ENCODE measurements at places on chromosomes 2 and 18. TPM values are rescaled to one million over a fixed set of nuclear protein-coding genes. Genes with fewer than 3 reads are reported as not detected.

- H3K36me3 ChIP-seq: no peaks in the 10 kb centered on the region
- peaks cover 97% of the 10 kb centered on the region for H3K4me1 ChIP-seq
- DNase-seq: no peak
Measured at GRCh38 chr2:7012141-7012764, 95.0 kb downstream of the RNF144A start.

DNA sequence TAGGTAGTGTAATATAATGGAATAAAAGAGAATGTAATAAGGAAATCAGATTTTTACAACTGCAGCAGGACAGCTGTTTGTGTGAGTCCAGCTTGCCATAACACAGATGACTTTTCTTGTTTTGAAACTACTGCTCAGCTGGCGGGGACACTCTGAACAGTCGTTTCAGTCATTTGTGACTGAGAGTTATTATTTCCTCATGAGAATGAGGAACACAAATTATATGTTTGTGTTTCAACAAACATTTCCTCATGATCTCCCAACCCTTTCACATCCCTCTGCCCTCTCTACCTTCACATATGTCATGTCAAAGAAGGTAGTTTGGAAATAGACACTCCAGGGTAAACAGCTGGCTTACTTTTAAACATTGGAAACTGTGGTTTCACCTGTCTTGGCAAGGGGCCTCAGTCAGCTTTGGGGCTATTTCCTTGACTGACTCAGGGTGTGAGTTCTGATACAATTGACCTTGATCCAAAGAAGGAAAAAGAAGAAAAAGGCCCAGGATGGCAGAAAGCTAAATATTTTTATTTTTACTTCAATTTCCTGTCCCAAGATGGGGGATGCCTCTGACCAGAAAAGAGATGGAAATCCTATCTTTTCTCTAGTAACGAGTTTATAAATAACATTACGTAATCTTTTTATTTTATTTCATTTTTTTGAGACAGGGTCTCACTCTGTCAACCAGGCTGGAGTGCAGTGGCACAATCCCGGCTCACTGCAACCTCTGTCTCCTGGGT lies 593 bp downstream of the SP140L start:
- H3K36me3 ChIP-seq: no peaks in the 10 kb centered on the region
- H3K27ac ChIP-seq: peak overlapping the region; percentile 72
- no peak for DNase-seq
- peaks cover 22% of the 10 kb centered on the region for H3K4me1 ChIP-seq
- H3K27me3 ChIP-seq: no peaks in the 10 kb centered on the region

DNA sequence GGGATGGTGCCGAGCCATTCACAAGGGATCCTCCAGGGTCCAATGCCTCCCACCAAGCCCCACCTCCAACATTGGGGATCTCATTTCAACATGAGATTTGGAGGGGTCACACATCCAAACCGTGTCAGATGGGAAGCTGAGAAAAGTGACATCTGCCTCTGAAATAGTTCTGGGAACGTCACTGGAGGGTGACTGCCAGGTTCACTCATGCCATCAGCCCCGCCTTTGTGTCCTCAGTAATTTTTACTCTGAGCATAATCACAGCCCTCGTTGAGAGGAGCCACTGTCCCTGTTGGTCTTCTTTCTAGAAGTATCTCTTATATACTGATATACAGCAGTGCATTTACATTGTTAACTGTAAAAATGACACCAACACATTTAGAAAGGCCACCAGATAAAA lies 67.4 kb downstream of the KLHL29 start:
- H3K4me1 ChIP-seq: peaks cover 9% of the 10 kb centered on the region
- no peaks in the 10 kb centered on the region for H3K36me3 ChIP-seq
- no peak overlapping the region for H3K27ac ChIP-seq
- DNase-seq: no peak
- H3K27me3 ChIP-seq: no peaks in the 10 kb centered on the region

DNA sequence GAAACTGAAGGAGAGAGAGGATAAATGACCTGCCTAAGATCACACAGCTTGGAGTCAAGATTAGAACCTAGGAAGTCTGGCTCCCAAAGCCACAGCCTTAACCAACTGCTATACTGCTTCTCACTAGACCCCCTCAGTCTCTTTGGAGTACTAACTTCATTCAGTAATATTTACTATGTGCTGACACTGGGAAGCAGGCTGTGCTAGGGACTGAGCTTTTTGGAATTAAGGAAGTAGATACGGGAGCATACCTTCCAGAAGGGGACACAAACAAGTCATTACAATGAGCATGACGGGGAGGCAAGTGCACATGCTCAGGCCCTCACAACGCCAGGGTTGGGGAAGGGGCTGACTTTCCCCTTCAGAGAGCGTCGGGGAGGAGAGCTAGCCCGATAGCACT lies 97.7 kb downstream of the INO80D start:
- no peaks in the 10 kb centered on the region for H3K4me1 ChIP-seq
- H3K36me3 ChIP-seq: no peaks in the 10 kb centered on the region
- H3K27ac ChIP-seq: no peak overlapping the region
- H3K4me3 ChIP-seq: no peak overlapping the region
- H3K27me3 ChIP-seq: no peaks in the 10 kb centered on the region
- DNase-seq: no peak

GRCh38 chr18:39025531-39025930 lies 1459.9 kb upstream of the CELF4 start:
- H3K27me3 ChIP-seq: no peaks in the 10 kb centered on the region
- H3K27ac ChIP-seq: no peak overlapping the region
- no peaks in the 10 kb centered on the region for H3K4me1 ChIP-seq
- H3K36me3 ChIP-seq: no peaks in the 10 kb centered on the region
- no peak for DNase-seq

GRCh38 chr2:109324861-109325260 lies 195.9 kb downstream of the SH3RF3 start:
- H3K36me3 ChIP-seq: no peaks in the 10 kb centered on the region
- peaks cover 67% of the 10 kb centered on the region for H3K4me1 ChIP-seq
- DNase-seq: no peak

GRCh38 chr2:3265981-3266924 lies 111.4 kb downstream of the EIPR1 start:
- H3K4me3 ChIP-seq: no peak overlapping the region
- H3K36me3 ChIP-seq: no peaks in the 10 kb centered on the region
- no peak overlapping the region for H3K27ac ChIP-seq
- H3K27me3 ChIP-seq: no peaks in the 10 kb centered on the region
- no peaks in the 10 kb centered on the region for H3K4me1 ChIP-seq
- peak; percentile 79 for DNase-seq

DNA sequence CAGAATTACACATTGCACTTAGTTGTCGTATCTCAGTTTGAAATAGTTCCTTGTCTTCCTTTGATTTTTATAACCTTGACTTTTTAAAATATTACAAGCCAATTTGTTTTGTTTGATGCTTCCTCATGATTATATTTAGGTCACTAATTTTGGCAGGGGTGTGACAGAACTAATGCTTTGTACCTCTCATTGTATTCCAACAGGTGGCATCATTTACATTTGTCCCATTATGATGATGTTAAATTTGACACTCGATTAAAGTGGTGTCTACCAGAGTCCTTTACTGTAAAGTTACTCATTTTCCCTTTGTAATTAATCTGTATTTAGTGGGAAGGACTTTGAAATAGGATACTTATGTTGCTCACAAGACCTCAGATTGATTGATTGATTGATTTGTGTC lies 21.5 kb upstream of the MFSD2B start:
- H3K36me3 ChIP-seq: peaks cover 15% of the 10 kb centered on the region
- H3K4me3 ChIP-seq: no peak overlapping the region
- no peaks in the 10 kb centered on the region for H3K27me3 ChIP-seq
- no peaks in the 10 kb centered on the region for H3K4me1 ChIP-seq
- no peak overlapping the region for H3K27ac ChIP-seq

LRRTM1 gene
- 0.98 TPM for total RNA-seq

RGPD5 gene
- total RNA-seq: 40.0 TPM

MARCHF4 gene
- not detected for total RNA-seq

CIB4 gene
- not detected for total RNA-seq

TGFBRAP1 gene
- 20.1 TPM for total RNA-seq

Data from vagina (tissue), 2 donors.